ENCODE measurements at places on chromosomes 5 and 9.

DNA sequence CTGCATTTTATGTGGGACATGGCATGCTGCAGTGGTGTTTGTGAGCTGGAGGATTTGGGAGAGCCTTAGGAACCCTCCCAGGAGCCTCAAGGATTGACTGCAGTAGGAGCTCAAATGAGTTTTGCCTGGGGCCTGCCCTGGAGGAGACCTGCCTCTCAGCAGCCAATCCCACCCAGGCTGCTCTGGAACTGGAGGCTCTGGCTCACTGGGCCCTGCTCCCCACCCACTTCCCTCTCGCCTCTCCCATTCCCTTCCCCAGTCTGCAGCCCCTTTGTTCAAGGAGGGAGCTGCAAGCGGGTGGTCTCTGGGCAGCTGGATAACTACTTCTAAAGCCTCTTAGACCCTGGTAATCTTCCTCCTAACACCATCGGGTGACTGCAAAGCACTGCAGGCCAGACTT lies 24.2 kb downstream of the KCNIP1 start:
- DNase-seq: no peak

DNA sequence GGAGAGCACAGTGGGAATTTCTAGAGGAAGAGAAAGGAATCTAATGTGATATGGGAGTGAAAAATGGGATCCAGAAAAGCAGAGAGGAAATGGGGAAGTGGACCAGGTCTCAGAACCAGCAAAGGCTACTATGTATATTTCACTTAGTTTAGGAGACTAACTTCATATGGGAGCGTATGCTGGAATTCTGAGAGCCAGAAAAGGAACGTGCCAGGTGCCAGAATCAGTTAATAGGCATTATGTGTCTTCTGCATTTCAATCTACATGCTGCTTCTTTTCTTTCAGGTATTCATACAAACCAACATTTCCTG lies 28.5 kb upstream of the IFNA14 start:
- DNase-seq: no peak

DNA sequence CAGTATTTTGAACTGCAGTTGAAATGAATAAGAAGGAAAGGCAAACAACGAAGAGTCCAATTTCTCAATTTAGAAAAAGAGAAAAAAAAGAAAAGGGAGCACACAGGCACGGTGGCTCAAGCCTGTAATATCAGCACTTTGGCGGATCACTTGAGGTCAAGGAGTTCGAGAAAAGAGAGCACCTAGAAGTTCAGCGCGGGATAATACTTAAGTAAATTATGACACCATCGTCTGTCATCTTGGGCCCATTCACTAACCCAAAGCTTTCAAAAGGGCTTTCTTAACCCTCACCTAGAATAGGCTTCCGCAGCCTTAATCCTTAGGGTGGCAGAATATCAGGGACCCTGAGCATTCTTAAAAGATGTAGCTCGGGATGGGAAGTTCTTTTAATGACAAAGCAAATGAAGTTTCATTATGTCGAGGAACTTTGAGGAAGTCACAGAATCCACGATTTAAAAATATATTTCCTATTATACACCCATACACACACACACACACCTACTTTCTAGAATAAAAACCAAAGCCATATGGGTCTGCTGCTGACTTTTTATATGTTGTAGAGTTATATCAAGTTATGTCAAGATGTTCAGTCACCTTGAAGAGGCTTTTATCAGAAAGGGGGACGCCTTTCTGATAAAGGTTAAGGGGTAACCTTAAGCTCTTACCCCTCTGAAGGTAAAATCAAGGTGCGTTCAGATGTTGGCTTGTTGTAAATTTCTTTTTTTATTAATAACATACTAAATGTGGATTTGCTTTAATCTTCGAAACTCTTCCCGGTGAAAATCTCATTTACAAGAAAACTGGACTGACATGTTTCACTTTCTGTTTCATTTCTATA lies 602 bp upstream of the CD274 start:
- no peak for DNase-seq

GRCh38 chr5:135609981-135610380 lies 31.2 kb upstream of the CXCL14 start:
- DNase-seq: no peak

DNA sequence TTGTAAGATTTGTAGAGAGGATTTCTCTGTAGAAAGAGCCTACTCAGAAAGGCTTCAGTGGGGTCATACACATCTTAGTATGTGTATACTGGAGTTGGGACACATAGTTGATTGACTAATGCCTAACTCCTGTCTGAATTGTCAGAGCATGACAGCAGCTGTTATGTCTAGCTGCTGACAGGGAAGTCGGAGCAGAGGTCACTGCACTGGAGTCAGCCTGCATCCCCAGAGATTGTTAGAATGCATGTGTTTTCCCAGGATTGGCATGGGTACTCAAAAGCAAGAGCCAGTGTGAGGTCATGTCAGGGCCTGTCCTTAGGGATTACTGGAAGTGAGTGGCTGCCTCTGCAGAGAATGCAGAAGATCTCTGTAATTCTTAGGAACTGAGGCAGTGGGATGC lies 82.7 kb downstream of the ITGA1 start:
- no peak for DNase-seq

GRCh38 chr5:34521628-34522290 lies 134.4 kb upstream of the RAI14 start:
- no peak for DNase-seq

- no peak for DNase-seq
Observed at GRCh38 chr5:61746831-61747575, 414.9 kb downstream of the ZSWIM6 start.

- DNase-seq: peak; percentile 90
Observed at GRCh38 chr5:81301271-81302015, at the start of gene ZCCHC9. TSS of gene ZCCHC9 (plus strand) at chr5:81301587. CDS start at chr5:81304758, 3,171 bp downstream.

Measured in iPS DF 6.9 (cell line).